Aorta (tissue), 5 donors: ENCODE measurements at places on chromosomes 1 and 21.

GRCh38 chr1:245690156-245690690 lies 535.4 kb downstream of the KIF26B start:
- no peak for DNase-seq

- no peak for DNase-seq
Observed at GRCh38 chr1:23118957-23119792, 49.5 kb downstream of the LUZP1 start.

DNA sequence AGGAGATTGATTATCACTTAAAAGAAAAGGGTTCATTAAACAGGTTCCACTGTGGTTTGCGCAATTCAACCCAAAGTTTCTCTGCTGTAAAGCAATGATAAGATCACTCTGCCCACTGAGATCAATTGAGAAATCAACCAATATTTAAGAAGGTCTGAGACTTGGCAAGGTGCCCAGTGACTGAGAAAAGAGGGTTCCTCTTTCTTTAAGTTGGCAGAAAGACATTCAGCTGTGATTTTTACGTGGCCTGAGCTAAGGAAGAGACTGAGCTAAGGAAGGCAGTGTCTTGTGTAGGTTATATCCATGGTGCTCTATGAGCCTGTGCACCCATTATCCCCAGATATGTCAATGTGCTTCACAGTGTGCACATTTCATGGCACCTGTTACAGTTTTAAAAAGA lies 344.1 kb downstream of the DISC1 start:
- peak; percentile 64 for DNase-seq

GRCh38 chr21:43467785-43468184 lies 40.9 kb upstream of the SIK1 start:
- no peak for DNase-seq

DNA sequence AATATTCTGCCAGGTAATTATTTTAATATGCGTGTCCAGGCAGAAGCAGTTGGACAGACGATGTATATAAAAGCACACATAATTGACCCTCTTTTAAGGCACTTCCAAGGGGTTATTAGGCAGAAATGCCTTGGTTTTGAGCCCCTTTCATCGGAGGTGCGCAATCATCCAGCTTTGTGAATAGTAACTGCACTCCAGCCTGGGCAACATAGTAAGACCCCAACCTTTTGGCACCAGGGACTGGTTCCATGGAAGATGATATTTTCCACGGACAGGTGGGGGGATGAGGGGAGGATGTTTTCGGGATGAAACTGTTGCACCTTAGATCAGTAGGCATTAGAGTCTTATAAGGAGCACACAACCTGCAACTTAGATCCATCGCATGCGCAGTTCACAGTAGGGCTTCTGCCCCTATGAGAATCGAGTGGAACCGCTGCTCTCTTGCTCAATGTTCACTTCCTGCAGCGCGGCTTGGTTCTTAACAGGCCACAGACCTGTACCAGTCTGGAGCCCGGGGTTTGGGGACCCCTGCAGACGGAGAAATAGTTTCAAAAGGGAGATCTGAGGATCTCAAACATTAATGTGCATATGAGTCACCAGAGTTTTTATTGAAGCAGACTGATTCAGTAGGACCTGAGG lies 1.8 kb upstream of the MCOLN2 start:
- no peak for DNase-seq

- no peak for DNase-seq
Observed at GRCh38 chr1:54716299-54717047, 812 bp downstream of the TTC4 start.
